ENCODE measurements at places on chromosomes 2 and 18.
A peak's percentile ranks its signal among the peaks of the same experiment; 100 is the strongest.

GRCh38 chr18:23682472-23682871 lies 6.8 kb upstream of the LAMA3 start:
- no peak for DNase-seq

- no peak for DNase-seq
Measured at GRCh38 chr2:16121986-16122390, 181.6 kb downstream of the MYCN start.

- DNase-seq, result peak; percentile 73
Measured at GRCh38 chr18:13136056-13136903, 82.3 kb upstream of the LDLRAD4 start.

DNA sequence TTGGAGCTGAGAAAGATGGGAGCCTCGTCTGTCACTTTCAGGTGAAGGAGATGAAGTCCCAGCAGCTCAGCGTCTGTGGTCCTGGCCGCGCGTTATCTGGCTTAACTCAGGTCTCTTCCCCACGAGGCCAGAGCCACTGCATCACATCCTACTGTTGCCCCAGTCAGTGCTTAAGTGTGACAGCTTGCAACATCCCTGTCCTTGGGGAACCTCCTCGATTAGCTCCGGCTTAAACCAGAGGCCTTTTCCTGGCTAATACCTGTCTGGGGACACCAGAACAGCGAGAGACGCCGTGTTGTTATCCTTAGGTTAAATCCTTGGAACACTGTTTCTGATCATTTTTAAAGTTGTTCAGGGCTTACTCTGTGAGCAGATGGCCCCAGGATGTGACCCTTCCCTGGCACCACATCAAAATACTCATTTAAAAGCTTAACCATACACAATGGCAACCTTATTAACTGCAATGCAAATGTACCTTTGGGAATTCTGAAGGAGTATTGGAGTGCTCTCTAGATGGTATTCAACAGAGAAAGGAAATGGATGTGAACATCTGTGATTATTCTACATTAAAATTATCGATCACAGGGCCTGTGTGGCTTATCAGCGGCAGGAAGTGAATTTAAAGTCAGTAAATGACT lies 61.2 kb upstream of the SPP2 start:
- no peak for DNase-seq

DNA sequence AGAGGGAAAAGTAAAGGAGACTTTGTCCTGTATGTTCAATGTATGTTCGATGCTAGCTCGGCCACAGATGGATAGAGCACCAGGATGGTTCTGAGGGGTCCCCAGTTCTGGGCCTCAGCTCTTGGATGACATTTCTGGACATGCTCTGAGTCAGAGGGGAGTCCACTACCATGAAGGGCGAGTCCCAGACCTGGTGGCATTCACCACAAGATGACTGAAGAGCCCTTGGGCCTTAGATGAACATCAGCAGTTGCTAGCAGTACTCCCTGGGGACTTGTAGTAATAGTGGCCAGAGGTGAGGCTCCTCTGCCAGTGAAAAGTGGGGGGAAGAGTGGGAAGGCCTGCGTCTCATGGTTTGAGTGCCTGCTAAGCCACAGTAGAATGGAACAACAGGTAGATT lies 109.5 kb downstream of the GRB14 start:
- no peak for DNase-seq

DNA sequence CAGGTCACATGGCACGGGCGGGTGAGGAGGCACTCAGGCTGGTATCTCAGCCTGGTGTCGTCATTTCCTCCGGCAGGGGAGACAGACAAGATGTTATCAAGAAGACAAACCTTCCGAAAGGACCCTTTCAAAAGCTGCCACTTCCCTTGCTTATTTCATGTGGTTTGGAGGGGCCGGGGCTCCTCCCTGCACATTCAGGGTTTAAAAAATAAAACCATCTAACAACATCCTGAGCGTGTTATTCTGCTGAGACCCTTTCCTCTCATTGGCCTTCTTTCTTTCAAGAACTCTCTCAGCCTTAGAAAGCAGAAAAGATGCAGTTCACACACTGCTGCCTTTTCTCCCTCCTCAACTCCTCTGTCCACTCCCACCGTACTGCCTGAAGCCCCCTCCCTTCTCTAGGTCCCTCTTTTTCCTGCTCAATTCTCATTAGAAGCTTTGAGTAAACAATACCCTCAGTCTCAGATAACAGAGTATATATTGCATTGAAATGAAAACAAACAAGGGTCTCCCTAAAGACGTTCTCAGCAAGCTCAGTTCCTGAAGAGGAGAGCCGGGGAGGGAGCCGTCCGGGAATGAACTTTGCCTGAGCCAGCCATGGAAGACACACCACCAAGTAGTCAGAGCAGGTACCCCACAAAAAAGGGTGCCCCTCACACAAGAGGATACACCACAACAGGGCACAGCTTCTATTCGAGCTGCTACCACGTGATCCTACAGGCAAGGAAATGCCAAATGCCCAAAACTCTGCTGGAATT lies 9.7 kb downstream of the SMAD7 start:
- DNase-seq, result peak; percentile 98

DNA sequence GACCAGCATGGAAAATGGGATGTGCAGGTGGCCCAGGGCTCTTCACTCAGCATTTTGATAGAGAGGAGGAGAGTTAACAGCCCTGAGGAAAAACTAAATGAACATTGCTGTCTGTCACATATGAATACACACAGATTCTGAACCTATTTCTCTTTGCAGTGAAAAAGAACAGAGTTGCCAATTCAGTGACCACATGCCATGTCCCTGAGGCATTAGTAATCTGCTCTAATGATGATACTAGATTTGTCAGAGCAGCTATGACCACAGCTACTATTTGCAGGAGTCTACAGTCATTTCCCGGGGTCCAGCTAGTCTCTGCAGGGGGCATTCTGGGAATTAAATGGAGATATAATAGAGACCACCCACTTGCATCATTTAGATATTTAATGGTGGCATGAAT lies 267.6 kb downstream of the TMX3 start:
- no peak for DNase-seq

DNA sequence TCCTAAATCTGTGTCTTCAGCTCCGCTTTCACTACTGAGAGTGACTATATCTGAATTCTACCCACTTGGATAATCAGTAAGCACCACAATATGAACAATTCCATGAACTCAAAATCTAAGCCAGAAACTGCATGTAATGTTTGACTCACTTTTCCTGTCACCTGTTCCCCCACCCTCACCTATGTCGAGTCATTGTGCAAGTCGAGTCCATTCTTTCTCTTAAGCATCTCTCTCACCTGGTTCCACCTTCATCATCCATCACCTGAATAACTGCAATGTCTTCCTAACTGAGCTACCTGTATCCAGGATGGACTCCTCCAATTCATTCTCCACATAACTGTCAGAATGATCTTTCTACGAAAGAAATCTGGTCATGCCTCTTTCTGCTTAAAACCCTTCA lies 58.2 kb downstream of the PPP1R1C start:
- no peak for DNase-seq

GRCh38 chr2:97988722-97989121 lies 7.0 kb downstream of the TMEM131 start:
- no peak for DNase-seq

- no peak for DNase-seq
Measured at GRCh38 chr2:239758279-239758877, 266.8 kb downstream of the NDUFA10 start.

GRCh38 chr2:239774142-239774462 lies 251.0 kb downstream of the NDUFA10 start:
- DNase-seq, result no peak

- DNase-seq, result no peak
Measured at GRCh38 chr18:33914399-33914798, 310.3 kb downstream of the NOL4 start.

GRCh38 chr2:119073213-119073612 lies 85.3 kb downstream of the C1QL2 start:
- DNase-seq, result no peak

- DNase-seq, result no peak
Measured at GRCh38 chr2:46162329-46163097, 134.7 kb upstream of the EPAS1 start.

DNA sequence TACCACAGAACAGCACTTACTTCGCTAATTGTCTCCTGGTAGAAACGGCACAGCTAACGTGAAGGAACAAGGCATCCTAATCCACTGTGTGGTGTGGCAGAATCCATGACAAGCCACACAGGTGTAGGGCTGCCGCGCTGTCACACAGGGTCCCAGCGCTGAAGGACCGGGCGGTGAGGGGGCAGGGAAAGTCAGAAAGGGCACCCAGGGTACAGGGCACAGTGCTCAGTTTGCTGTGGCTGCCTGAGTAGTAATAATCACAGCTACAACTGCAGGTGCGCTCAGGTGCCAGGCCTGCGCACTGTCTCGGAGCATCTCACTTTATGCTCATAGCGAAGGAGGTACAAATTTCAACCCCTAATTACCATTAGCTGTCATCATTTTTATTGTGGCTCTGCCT lies 55.2 kb upstream of the CAB39 start:
- DNase-seq, result no peak

DNA sequence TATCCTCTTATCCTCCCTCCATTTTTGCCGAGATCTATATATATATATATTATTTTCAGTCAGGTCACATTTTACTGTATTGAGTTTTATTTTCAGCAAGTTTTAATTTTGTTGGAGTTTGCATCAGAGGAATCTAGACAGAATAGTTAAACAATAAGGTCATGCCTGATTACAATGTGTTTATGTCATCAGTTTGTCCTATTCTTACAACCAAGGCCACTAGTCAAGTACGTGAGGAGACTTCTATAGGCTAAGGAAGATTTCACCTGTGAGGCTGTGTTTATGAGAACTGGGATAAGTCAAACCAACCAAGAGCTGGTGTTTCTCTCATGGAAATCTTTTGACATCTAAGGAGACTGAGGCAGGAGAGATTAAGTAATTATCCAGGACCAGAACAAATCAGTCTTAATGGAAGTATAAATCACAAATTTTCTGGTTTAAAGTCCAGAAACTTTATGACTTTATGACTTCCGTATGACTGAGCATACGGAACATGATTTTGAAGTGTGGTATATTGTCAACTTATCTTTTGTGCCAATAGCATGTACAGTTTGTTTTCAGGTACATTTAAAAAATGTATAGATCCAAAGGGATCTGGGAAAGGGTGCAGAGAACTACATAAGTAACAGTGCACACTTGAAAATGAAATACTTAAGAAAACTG lies 100.0 kb upstream of the DTNA start:
- no peak for DNase-seq

DNA sequence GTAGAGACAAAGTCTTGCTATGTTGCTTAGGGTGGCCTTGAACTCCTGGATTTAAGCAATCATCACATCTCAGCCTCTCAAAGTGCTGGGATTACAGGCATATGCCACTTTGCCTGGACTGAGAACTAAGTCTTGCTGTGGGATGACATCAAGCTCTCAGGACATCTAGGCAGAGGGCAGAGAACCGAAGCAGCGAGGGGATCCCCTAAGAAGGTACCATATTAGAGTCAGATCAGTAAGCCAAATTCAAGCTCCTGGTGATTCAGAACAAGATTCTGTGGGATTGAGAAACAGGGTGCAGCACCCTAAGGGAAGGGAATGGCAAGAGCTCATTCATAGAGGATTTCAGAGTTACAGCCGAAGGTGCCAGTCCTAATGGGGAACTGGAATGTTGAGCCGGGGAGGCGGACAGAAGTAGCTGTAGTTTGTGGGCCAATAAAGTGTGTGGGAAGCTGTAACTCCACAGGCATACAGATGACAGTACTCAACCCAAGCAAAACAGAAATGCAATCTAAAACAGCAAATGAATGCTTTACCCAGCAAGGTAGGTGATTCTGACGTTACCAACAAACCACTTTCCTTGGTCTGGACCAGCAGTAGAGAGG lies 30.9 kb downstream of the EPHA4 start:
- no peak for DNase-seq

- DNase-seq, result no peak
Measured at GRCh38 chr2:47043142-47043890, 111.8 kb downstream of the STPG4 start.

- no peak for DNase-seq
Measured at GRCh38 chr2:205755923-205756322, 73.6 kb downstream of the NRP2 start.

DNA sequence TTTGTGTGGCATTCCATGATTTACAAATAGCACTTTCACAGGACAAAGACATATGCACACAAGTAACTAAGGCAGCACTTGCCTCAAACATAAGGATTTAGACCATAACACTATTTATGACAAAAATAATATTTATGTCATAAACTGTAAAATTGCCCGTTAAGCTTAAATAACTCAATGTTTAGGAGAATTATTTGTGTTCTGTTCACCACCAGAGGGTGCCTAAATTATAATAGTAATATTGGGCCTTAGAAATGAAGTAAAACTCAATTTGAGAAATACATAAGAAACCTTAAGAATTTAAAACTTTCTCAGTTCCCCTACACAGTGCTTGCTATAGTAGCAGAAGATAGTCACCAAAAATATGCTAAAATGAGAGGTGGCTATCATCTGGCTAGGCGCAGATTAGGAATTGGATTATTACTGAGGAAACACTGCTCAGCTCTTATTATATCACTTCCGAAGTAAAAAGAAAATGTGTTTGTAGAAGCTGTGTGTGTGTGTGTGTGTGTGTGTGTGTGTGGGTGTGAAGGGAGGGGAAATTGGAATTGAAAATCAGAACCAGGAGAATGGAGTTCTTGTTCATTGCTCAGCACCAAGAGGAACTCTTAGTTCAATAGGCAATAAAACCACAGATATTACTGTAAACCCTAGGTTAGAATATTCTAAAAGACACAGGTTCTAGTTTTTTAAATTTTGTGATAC lies 4.9 kb upstream of the CHN1 start:
- no peak for DNase-seq

GRCh38 chr2:120245520-120246332 lies 6.9 kb upstream of the RALB start:
- no peak for DNase-seq

GRCh38 chr2:64217198-64217869 lies 73.1 kb upstream of the PELI1 start:
- DNase-seq, result no peak

- DNase-seq, result no peak
Measured at GRCh38 chr2:204027091-204027490, 90.5 kb downstream of the ICOS start.

GRCh38 chr2:230224458-230224857 lies 1.1 kb upstream of the SP140 start:
- no peak for DNase-seq

DNA sequence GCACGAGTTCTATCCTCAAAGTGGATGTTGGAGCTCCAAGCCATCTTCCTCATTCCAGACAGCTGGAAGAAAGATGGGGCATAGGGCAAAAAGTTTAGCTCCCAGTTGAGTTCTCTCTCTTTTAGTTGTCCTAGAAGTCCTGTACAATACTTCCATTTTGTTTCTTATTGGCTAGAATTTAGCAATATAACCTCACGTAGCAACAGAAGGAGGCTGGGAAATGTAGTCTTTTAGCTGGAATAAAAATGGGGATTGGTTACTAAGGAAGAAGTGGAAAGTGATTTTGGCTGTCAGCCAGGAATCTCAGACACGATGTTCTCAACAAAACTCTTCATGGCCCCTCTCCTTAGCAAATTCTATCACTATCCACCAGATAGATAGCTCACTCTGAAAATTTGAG lies 79.9 kb downstream of the PLCL1 start:
- DNase-seq, result no peak

- no peak for DNase-seq
Measured at GRCh38 chr2:109336296-109336695, 207.3 kb downstream of the SH3RF3 start.

- no peak for DNase-seq
Measured at GRCh38 chr2:191070276-191070675, 56.3 kb upstream of the STAT1 start.

GRCh38 chr2:196513796-196514526 lies 125.6 kb upstream of the CCDC150 start:
- DNase-seq, result no peak

Data from naive thymus-derived CD4-positive, alpha-beta T cell (primary cell).